Fibroblast of the conjunctiva (primary cell): ENCODE measurements at places on chromosomes 7 and 10.

DNA sequence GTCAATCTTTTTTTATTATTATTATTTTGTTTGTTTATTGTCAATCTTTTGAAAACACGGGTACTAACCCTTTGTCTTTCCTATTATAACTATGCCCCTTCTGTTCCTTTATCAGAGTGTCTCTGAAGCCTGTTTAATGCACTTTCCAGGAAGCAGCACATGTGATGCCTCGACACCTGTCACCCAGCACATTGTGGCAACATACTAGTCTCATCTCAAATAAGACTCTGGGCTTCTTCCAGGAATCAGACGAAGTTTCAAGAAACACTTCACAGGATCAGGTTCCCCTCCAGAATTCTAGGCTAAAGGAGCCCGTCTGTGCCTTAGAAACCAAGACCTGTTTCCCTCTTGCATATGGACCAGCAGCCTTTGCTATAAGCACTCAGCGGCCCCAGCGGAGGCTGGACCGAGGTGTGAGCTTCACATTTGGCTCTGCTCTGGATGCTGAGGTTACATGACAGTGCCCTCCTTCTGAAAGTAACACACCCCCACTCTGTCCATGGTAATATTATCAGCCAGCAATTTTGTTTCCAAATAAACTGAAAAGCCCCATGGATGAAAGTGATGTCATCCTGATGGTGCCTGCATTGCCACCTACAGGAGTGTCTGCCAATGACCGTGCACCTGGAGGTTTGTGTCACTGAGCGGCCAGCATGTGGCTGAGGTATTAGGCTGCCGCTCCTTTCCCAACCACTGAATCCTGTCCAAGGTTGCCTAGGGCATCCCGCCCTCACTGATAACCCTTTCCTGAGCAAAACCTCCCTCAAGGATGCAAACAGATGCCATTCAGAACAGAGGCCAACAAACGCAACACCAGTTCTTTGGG lies 38.1 kb downstream of the MKI67 start:
- DNase-seq: no peak

- DNase-seq: no peak
Measured at GRCh38 chr7:155803418-155804376, 8.6 kb downstream of the SHH start.

- no peak for DNase-seq
Measured at GRCh38 chr10:87875929-87876571, 12.6 kb downstream of the PTEN start.

- DNase-seq: no peak
Measured at GRCh38 chr10:124975977-124976514, 34.1 kb downstream of the ZRANB1 start.

GRCh38 chr7:91434836-91435235 lies 170.6 kb downstream of the FZD1 start:
- DNase-seq: no peak
